ENCODE measurements at places on chromosomes 5 and 9. TPM values are rescaled to one million over a fixed set of nuclear protein-coding genes. Genes with fewer than 3 reads are reported as not detected.

- H3K4me3 ChIP-seq, result no peak overlapping the region
- no peaks in the 10 kb centered on the region for H3K36me3 ChIP-seq
- no peaks in the 10 kb centered on the region for H3K4me1 ChIP-seq
- no peak overlapping the region for H3K27ac ChIP-seq
- peaks cover 5% of the 10 kb centered on the region for H3K27me3 ChIP-seq
These were observed 23.0 kb downstream of the SLC9A3 start for GRCh38 chr5:501105-501830.

DNA sequence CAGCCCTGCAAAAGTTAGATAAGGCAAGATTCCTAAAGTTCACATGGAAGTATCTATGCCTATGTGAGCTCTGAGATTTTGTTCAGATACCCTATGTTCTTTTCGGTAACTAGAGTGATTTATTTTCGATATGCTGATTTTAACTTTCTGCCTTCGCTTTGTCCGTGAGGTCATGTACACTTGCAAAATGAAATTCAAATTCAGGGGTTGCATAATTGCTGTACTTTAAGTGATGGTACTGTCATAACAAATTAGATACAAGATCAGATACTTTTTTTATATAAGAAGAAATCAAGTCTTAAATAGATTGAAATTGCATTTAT is 350 bp upstream of the ECPAS start:
- peak overlapping the region; percentile 67 for H3K4me3 ChIP-seq
- H3K4me1 ChIP-seq, result peaks cover 4% of the 10 kb centered on the region
- peak overlapping the region; percentile 81 for H3K27ac ChIP-seq
- DNase-seq, result no peak

Gene NR4A3
- total RNA-seq, result 3.6 TPM

DNA sequence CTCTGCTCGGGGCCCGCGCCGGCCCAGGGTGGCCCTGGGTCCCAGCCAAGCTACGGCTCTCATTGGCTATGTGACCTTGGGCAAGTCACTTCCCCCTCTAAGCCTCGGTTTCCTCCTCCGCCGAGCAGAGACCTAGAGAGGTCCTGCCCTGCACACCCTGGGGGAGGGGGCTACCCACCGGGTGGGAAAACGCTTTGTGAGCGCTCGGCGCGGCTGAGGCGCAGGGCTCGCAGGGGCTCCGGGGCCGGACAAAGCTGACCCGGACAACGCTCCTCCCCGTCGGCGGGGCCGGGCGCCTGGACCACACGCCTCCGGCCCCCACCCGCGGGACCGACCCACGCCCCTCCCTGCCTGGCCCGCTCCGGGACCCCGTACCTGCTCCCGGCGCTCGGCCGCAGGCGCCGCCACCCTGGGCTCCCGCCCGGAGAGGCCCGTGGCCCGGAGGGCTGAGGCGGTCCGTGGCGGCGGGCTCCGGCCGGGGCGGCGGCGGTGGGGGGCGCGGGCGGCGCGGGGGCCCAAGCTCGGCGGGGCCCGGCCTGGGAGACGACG is 85.7 kb upstream of the MELK start:
- DNase-seq, result no peak
- H3K27me3 ChIP-seq, result no peaks in the 10 kb centered on the region
- H3K4me3 ChIP-seq, result peak overlapping the region; percentile 69
- H3K27ac ChIP-seq, result peak overlapping the region; percentile 31
- H3K36me3 ChIP-seq, result no peaks in the 10 kb centered on the region

DNA sequence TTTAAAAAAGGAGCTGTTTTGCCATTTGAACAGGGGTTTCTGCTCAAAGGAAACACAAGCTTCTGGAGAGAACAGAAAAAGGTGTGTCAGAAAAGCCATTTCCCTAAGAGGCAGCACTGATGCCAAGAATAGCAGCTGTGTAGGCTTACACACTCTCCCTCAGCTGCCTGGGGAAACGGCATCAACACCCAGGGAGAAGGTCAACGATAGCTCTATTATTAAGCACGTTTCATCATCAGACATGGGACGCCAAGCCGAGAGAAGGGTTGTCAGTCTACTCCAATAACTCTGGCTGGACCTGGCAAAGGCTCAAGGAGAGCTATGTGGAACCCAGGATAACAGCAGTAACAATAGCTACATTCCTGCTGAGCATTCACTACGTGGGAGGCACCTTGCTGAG is 314.2 kb downstream of the CDK5RAP2 start:
- no peaks in the 10 kb centered on the region for H3K4me1 ChIP-seq
- no peak overlapping the region for H3K27ac ChIP-seq
- no peak overlapping the region for H3K4me3 ChIP-seq
- no peak for DNase-seq
- peaks cover 2% of the 10 kb centered on the region for H3K27me3 ChIP-seq

DNA sequence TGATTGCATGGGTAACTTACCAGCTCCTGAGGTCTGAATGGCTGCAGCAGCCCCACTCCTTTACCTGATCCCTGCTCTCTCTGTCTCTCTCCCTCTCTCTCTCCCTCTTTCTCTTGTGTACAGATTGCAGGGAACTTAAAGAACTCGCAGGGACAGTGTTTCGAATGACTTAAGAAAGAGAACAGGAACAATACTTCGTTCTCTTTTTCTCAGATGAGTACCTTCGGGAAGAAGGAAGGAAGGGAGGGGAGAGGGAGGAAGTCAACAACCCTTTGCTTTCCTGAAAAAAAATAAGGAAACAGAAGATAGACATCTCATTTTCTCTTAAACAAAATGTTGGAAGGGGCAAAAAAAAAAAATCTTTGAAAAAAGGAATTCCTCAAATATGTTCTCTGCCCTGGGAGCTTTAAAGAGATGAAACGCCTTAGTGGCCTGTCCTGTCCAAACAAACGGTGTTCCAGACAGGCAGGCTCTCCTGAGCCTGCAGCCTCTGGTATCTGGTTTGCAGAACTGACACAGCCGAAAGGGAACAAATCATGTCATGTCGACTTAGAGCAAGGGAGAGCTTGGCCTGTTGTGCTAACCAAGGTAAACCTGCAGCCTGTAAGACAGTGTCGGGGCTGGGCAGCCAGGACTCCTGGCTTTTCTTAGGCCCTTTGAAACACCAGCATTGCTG is at the start of gene ZNF366:
ZNF366 (minus strand) TSS at position 180 of the 676 bp plus-strand sequence. CDS start 45,914 bp downstream, outside the sequence.
- DNase-seq, result no peak
- H3K27ac ChIP-seq, result no peak within 1 kb of the TSS
- no peaks in the 10 kb centered on the region for H3K36me3 ChIP-seq
- H3K4me1 ChIP-seq, result peaks cover 35% of the 10 kb centered on the region
- H3K27me3 ChIP-seq, result no peaks in the 10 kb centered on the region
- H3K4me3 ChIP-seq, result no peak within 1 kb of the TSS

DNA sequence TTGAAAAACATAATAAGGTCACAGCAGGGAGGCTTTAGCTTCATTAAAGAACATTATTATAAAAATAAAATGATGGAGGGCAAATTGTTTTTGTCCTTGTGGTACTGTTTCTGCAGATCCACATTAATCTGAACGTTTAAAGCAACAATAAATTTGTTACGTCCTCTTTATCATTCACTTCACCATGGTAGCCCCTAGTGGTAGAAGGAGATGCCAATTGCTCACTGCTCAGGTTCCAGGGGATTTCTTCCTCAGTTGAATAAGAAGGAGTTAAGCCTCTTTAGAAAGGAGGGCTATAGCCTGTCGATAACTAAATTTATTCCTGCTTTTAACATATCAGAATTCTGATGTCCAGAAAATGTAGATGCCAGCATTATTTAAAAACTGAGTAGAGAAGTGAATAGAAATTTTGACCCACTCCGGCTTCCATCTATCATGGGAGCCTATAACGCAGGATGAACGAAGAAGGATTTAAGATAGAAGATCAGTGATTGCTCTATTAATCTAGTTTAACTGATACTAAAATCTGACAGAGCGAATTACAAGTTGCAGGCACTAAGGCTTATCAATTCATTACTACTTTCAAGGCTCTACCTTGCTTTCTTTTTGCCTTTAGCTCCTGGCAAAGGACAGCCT is 692.3 kb downstream of the PTPRD start:
- H3K4me3 ChIP-seq, result no peak overlapping the region
- no peaks in the 10 kb centered on the region for H3K4me1 ChIP-seq
- no peaks in the 10 kb centered on the region for H3K27me3 ChIP-seq
- no peaks in the 10 kb centered on the region for H3K36me3 ChIP-seq

Gene PLK2
- 260 TPM for total RNA-seq

GRCh38 chr5:132492386-132493125 is 2.0 kb upstream of the IRF1 start:
- H3K4me1 ChIP-seq, result peaks cover 27% of the 10 kb centered on the region
- no peaks in the 10 kb centered on the region for H3K27me3 ChIP-seq
- no peak for DNase-seq
- no peak overlapping the region for H3K4me3 ChIP-seq
- no peaks in the 10 kb centered on the region for H3K36me3 ChIP-seq
- no peak overlapping the region for H3K27ac ChIP-seq

- no peaks in the 10 kb centered on the region for H3K36me3 ChIP-seq
- no peak overlapping the region for H3K27ac ChIP-seq
- DNase-seq, result no peak
- no peaks in the 10 kb centered on the region for H3K27me3 ChIP-seq
- no peaks in the 10 kb centered on the region for H3K4me1 ChIP-seq
These were observed 14.4 kb upstream of the CEP78 start for GRCh38 chr9:78221425-78221824.

DNA sequence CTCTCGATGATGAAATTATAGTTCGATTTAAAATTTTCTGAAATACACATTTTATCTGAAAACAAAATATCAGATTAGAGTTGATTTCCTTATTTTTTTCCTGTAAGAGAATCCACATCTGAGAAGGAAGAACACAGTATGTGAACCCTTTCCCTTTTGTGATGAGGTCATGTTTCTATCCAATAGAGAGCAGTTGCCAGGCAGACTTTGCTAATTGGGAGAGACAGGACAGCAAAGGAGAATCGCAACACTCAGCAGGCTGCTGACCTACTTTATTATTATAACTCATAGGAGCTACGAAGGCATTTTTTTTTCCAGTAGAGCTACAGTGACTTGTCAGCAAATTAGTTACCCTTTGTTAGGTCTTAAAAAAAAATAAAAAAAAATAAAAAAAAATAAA is 242.1 kb downstream of the HCN1 start:
- no peaks in the 10 kb centered on the region for H3K36me3 ChIP-seq
- no peak overlapping the region for H3K27ac ChIP-seq
- no peak overlapping the region for H3K4me3 ChIP-seq
- no peaks in the 10 kb centered on the region for H3K4me1 ChIP-seq

- no peak for DNase-seq
- H3K4me1 ChIP-seq, result no peaks in the 10 kb centered on the region
- H3K27ac ChIP-seq, result no peak overlapping the region
- H3K27me3 ChIP-seq, result no peaks in the 10 kb centered on the region
- H3K36me3 ChIP-seq, result no peaks in the 10 kb centered on the region
- no peak overlapping the region for H3K4me3 ChIP-seq
These were observed 727.9 kb upstream of the SEMA6A start for GRCh38 chr5:117302473-117302872.

Gene OGN
- not detected for total RNA-seq

Gene ELL2
- total RNA-seq, result 118 TPM

Gene FBP2
- total RNA-seq, result not detected

- no peak overlapping the region for H3K4me3 ChIP-seq
- no peaks in the 10 kb centered on the region for H3K27me3 ChIP-seq
- H3K27ac ChIP-seq, result no peak overlapping the region
- no peaks in the 10 kb centered on the region for H3K4me1 ChIP-seq
- H3K36me3 ChIP-seq, result no peaks in the 10 kb centered on the region
These were observed 29.4 kb downstream of the SLC1A3 start for GRCh38 chr5:36635721-36636390.

Gene ARL14EPL
- not detected for total RNA-seq

DNA sequence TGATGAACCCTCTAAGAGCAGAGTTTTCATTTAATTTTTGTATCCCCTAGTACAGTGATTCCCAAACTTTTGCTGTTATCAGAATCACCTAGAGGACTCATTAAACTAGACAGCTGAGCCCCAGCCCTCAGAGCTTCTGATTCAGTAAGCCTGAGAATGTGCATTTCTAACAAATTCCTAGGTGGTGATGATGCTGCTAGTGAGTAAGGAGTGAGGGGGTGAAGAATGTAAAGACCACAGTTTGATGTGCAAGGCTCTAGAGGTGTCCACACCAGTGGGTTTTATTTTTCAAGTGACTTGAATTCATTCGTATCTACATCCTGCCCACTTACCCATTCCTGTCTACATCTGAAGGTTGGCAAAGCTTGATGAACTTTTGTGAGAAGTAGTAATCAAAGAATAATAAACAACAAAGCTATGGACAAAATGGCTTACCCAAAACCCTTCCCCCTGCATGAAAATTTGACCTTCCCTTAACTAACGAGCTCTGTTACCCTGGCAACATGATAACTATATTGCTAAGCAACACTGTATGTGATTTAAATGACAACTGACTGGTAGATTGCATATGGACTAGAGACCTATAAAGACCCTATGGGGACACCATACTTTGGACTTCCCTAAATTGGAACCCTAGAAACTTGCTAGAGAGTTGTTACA is 35.2 kb downstream of the DTWD2 start:
- H3K4me3 ChIP-seq, result no peak overlapping the region
- H3K27me3 ChIP-seq, result no peaks in the 10 kb centered on the region
- peak; percentile 24 for DNase-seq
- H3K27ac ChIP-seq, result no peak overlapping the region
- no peaks in the 10 kb centered on the region for H3K36me3 ChIP-seq
- no peaks in the 10 kb centered on the region for H3K4me1 ChIP-seq

Gene OBP2B
- total RNA-seq, result not detected

- H3K27me3 ChIP-seq, result no peaks in the 10 kb centered on the region
- H3K4me1 ChIP-seq, result peaks cover 3% of the 10 kb centered on the region
- H3K4me3 ChIP-seq, result no peak overlapping the region
- no peak overlapping the region for H3K27ac ChIP-seq
- H3K36me3 ChIP-seq, result peaks cover 6% of the 10 kb centered on the region
These were observed 20.6 kb downstream of the NSD1 start for GRCh38 chr5:177154003-177154643.

Gene FAM221B
- total RNA-seq, result not detected

GRCh38 chr5:126869005-126869451 is 92.1 kb downstream of the LMNB1 start:
- peaks cover 11% of the 10 kb centered on the region for H3K4me1 ChIP-seq
- H3K27me3 ChIP-seq, result no peaks in the 10 kb centered on the region
- H3K27ac ChIP-seq, result no peak overlapping the region
- peak overlapping the region; percentile 35 for H3K4me3 ChIP-seq
- H3K36me3 ChIP-seq, result no peaks in the 10 kb centered on the region

Gene PCDHGC4
- total RNA-seq, result 7.4 TPM

- H3K4me3 ChIP-seq, result no peak overlapping the region
- H3K4me1 ChIP-seq, result peaks cover 7% of the 10 kb centered on the region
- H3K36me3 ChIP-seq, result no peaks in the 10 kb centered on the region
- DNase-seq, result no peak
These were observed 2.4 kb upstream of the STOM start for GRCh38 chr9:121372239-121373010.

- no peak for DNase-seq
- H3K27ac ChIP-seq, result no peak overlapping the region
- no peaks in the 10 kb centered on the region for H3K36me3 ChIP-seq
- no peaks in the 10 kb centered on the region for H3K27me3 ChIP-seq
- no peak overlapping the region for H3K4me3 ChIP-seq
These were observed 8.5 kb upstream of the CCDC187 start for GRCh38 chr9:136312436-136312835.

DNA sequence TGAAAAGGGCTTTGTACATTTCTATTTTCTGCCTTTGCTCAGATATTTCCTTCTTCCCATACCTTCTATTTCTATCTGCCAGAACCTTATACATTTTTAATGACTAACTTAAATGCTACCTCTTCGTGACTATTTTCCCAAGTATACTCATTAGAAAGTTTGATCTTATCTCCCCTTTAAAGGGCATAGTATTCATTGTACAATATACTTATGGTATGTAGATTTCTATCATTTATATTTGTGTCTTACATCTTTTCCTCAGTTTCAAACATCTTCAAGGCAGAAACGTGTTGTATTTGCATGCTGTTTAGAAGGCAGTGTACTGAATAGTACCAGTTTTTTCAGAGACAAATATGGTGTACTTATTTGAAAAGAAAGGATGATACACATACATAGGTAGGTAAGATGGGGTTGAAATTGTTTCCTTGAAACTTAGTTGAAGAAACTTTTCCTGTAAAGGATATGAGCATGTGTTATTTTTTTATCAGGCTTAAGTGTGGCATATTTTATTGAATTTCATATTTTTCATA is 518.1 kb upstream of the NUDT12 start:
- no peak overlapping the region for H3K4me3 ChIP-seq
- no peaks in the 10 kb centered on the region for H3K27me3 ChIP-seq

Gene INSL4
- not detected for total RNA-seq
